ENCODE measurements at places on chromosomes 3 and 15. TPM values are rescaled to one million over a fixed set of nuclear protein-coding genes. Genes with fewer than 3 reads are reported as not detected.

GCSAM gene
- total RNA-seq, result not detected

NPAP1 gene
- total RNA-seq, result 0.28 TPM

GUCA1C gene
- not detected for total RNA-seq

GRCh38 chr15:93121107-93121506 lies 32.1 kb upstream of the RGMA start:
- H3K36me3 ChIP-seq, result no peaks in the 10 kb centered on the region
- H3K27ac ChIP-seq, result no peak overlapping the region

DNA sequence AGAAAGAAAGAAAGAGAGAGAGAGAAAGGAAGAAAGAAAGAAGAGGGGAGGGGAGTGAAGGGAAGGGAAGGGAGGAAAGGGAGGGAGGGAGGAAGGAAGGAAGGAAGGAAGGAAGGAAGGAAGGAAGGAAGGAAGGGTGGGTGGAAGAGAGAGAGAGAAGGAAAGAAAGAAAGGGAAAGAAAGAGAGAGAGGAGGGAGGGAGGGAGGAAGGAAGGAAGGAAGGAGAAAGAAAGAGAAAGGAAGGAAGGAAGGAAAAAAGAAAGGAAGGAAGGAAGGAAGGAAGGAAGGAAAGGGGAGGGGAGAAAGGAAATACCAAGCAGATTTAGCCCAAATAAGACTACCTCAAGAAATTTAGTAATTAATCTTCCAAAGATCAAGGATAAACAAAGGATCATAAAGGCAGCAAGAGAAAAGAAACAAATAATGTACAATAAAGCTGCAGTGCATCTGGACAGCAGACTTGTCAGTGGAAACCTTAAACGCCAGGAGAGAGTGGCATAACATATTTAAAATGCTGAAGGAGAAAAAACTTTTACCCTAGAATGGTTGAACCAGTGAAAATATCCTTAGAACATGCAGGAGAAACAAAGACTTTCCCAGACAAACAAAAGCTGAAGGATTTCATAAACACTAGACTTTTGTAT lies 427.6 kb downstream of the TBL1XR1 start:
- no peaks in the 10 kb centered on the region for H3K36me3 ChIP-seq
- no peak overlapping the region for H3K27ac ChIP-seq
- no peaks in the 10 kb centered on the region for H3K4me1 ChIP-seq
- H3K27me3 ChIP-seq, result no peaks in the 10 kb centered on the region

DNA sequence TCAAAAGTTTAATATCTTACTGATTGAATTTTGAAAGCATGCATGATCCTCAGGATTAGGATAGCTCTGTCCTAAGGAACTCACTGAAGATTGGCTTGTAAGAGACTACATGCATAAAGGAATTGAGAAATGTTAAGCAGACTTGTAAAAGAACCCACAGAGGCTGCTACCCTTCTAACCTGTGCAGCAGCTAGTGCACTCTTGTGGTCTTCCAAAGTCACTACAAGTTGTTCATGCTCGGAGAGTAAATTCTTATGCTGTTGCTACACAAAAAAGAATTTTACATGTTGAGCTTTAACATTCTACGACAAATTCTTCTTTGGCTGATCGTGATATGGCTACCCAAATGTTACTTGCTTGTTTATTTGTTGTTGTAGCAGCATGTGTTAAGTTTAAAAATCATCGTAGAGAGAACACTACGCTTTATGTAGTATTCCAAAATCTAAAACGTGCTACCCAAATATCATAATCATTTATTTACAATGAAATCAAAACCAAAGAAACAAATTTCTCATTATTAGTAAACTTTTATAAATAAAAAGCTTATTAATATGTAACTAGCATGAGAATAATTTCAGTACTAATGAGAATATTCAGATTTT lies 55.0 kb downstream of the GOLIM4 start:
- DNase-seq, result peak; percentile 90
- peaks cover 6% of the 10 kb centered on the region for H3K4me1 ChIP-seq
- no peak overlapping the region for H3K4me3 ChIP-seq
- peaks cover 50% of the 10 kb centered on the region for H3K36me3 ChIP-seq
- H3K27ac ChIP-seq, result no peak overlapping the region
- H3K27me3 ChIP-seq, result no peaks in the 10 kb centered on the region

GRCh38 chr15:90160781-90161727 lies 40.1 kb upstream of the SEMA4B start:
- no peak overlapping the region for H3K27ac ChIP-seq
- H3K36me3 ChIP-seq, result no peaks in the 10 kb centered on the region

GRCh38 chr3:159627229-159627628 lies 361.4 kb upstream of the IL12A start:
- H3K27ac ChIP-seq, result no peak overlapping the region
- peaks cover 6% of the 10 kb centered on the region for H3K4me1 ChIP-seq
- H3K27me3 ChIP-seq, result no peaks in the 10 kb centered on the region

GRCh38 chr3:17431484-17432045 lies 310.9 kb downstream of the TBC1D5 start:
- no peaks in the 10 kb centered on the region for H3K4me1 ChIP-seq
- no peak overlapping the region for H3K4me3 ChIP-seq
- no peaks in the 10 kb centered on the region for H3K36me3 ChIP-seq
- H3K27me3 ChIP-seq, result no peaks in the 10 kb centered on the region
- peak; percentile 21 for DNase-seq

DNA sequence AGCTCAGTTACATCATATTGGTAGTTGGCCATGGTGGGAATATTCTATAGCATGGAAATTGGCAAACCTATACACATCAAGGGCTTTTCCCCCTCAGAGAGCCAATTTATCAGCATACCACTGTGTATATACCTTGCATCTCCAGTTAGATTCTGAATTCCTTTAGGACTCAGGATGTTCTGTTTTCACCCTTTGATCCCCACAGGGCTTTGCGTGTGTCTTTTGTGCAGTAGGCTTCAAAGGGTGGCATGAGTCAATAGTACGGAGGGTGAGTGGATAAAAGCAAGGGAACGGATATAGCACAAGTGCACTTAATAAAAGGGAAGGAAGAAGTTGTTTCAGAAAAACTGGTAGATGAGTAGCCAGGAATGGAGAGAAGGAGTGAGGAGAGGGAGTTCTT lies 99.2 kb upstream of the RGMA start:
- peaks cover 55% of the 10 kb centered on the region for H3K27me3 ChIP-seq
- H3K4me1 ChIP-seq, result no peaks in the 10 kb centered on the region
- H3K36me3 ChIP-seq, result no peaks in the 10 kb centered on the region
- H3K4me3 ChIP-seq, result no peak overlapping the region
- no peak for DNase-seq

DNA sequence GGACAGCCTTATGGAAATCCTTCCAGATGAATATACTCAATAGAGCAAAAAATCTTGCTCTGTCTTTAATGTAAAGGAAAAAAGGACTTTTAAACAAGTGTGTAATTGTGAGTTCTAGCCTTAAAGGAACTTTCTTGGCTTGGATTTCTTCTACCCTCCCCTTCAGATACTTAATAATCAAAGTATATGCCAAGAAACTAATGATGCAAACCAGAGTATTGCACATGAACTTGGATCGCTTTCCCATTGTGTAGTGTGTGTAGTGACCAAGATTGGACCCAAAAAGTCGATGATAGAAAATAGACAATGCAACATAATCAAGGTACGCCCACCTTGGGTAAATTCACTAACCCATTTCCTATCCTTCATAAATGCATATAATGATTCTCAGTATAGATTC lies 123.8 kb downstream of the TIGIT start:
- H3K4me3 ChIP-seq, result no peak overlapping the region
- H3K27me3 ChIP-seq, result no peaks in the 10 kb centered on the region
- no peak overlapping the region for H3K27ac ChIP-seq
- peaks cover 8% of the 10 kb centered on the region for H3K4me1 ChIP-seq
- peak; percentile 29 for DNase-seq

GRCh38 chr15:98996624-98997023 lies 11.0 kb downstream of the PGPEP1L start:
- no peaks in the 10 kb centered on the region for H3K4me1 ChIP-seq
- no peaks in the 10 kb centered on the region for H3K36me3 ChIP-seq
- no peak overlapping the region for H3K27ac ChIP-seq
- no peaks in the 10 kb centered on the region for H3K27me3 ChIP-seq

GRCh38 chr3:46926447-46926846 lies 48.9 kb downstream of the PTH1R start:
- H3K36me3 ChIP-seq, result peaks cover 10% of the 10 kb centered on the region
- peak overlapping the region; percentile 25 for H3K27ac ChIP-seq
- H3K4me1 ChIP-seq, result peaks cover 25% of the 10 kb centered on the region
- H3K4me3 ChIP-seq, result no peak overlapping the region

DNA sequence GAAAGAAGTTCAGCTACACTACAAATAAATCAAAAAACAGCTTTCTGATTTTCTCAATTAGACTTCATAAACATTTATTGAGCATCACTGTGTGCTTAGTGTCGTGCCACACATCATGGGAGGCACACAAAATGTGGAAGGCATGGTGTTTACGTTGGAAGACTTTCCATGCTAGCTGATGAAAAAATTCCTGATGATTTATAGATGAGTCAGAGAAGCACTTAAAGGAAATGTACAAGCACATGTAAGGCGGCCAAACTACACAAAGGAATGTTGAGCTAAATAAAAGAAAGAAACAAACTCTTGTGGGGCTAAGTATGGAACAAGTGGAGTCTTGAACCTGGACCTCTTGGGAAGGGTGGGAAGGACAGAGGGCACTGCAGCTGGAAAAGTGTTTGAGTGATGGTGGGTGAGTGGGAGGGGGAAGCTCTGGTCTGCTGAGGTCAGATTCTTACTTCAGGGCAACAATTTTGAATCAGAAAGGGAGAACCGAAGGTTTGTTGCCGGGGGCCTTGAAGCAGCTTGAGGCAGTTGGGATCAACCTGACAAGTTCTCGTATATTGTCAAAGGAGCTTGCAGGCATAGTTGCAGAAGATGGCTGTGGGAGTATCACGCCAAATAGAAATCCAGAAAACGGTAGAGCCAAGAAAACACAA lies 66.9 kb downstream of the FOXB1 start:
- no peaks in the 10 kb centered on the region for H3K27me3 ChIP-seq
- DNase-seq, result peak; percentile 76
- H3K27ac ChIP-seq, result no peak overlapping the region
- H3K4me1 ChIP-seq, result no peaks in the 10 kb centered on the region
- no peak overlapping the region for H3K4me3 ChIP-seq
